Tibial artery (tissue), 4 donors: ENCODE measurements at places on chromosomes 2 and 18.
A peak's percentile ranks its signal among the peaks of the same experiment; 100 is the strongest.

GRCh38 chr2:134714228-134714627, 4.6 kb downstream of the TMEM163 start:
- no peak for DNase-seq

- DNase-seq = no peak
These were observed 10.7 kb downstream of the LPIN1 start for GRCh38 chr2:11757101-11757500.

GRCh38 chr2:25817630-25818029, 60.7 kb downstream of the ASXL2 start:
- no peak for DNase-seq

DNA sequence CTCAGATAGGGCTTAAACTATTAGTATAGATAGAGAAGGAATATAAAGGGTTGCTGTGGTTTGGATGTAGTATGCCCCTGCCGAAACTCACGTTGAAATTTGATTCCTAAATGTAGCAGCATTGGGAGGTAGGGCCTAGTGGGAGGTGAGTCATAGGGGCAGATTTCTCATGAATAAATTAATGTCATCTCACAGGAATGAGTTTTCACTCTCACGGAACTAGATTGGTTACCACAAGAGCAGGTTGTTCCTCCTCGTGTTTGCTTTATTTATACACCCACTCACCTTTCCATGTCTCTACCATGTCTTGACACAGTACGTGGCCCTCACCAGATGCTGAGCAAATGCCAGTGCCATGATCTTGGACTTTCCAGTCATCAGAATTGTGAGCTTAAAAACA, 218.2 kb downstream of the RBM43 start:
- DNase-seq = no peak

- DNase-seq = no peak
These were observed 70.3 kb downstream of the CERKL start for GRCh38 chr2:181586569-181587081.

- DNase-seq = no peak
These were observed 33.5 kb upstream of the CD226 start for GRCh38 chr18:69980982-69981804.

DNA sequence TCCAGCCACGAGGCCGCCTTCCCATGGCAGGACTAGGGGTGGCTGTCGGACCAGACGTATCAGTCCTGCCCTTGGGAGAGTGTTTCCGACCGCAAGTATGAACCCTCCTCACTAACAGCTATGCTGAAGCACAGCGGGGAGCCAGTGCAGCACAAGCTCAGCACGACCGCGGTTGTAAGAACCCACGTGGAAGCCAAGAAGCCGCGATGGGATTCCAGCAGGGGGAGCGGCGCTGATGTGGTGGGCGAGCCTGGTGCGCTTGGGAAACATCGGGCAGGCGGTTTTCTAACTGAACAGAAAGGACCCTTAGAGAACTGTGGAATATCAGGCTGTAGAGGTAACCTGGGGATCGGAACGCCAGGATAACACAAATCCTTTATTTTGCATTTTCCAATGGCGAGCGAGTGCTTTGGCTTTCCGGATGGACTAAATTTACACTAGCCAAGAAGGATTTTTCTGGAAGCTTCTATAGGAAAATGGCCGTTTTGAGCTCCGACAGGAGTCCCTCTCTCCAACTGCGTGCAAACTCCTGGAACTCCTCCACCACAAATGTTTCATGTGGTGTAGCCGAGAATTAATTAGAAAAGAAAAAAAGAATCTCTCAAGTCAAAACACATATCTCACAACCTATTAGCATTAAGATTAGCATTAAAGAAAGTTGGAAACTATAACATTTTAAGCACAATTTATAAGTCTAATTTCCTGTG, 132.0 kb upstream of the MYCN start:
- DNase-seq = no peak

GRCh38 chr2:168851674-168852320, 38.4 kb downstream of the SPC25 start:
- no peak for DNase-seq

GRCh38 chr2:84857566-84857965, 23.3 kb downstream of the TRABD2A start:
- DNase-seq = no peak

- DNase-seq = no peak
These were observed 37.1 kb downstream of the RNF152 start for GRCh38 chr18:61855449-61856378.

DNA sequence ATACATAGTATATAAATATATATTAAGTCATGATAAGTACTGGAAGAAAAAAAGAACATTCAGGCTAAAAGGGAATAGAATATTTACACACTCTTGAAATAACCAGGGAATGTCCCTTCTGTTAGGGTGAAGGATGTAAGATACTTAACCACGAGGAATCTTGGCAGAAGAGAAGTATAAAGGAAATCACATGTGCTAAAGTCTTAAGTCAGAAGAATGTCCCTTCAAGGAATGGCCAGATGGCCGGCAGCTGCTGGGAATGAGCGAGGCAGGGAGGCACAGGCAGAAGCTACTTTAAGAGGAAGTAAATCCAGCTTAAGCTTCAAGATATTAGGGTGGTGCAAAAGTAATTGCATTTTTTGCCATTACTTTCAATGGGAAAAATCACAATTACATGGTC, 5.5 kb downstream of the CCDC102B start:
- DNase-seq = peak; percentile 77

GRCh38 chr2:134127496-134127895, 126.4 kb upstream of the MGAT5 start:
- no peak for DNase-seq

DNA sequence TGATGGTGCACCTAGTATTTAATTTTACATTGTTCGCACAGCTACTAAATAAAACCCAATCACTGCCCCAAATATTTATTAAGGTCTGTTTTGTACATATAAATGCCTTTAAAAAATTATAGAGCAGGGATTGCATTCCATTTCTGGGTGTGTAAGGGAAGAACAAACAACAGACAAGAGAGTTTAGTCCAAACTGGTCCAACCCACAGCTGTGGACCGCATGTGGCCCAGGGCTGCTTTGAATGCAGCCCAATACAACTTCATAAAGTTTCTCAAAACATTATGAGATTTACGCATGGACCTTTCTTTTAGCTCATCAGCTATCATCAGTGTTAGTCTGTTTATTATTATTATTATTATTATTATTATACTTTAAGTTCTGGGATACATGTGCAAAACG, 114.8 kb upstream of the LRATD1 start:
- no peak for DNase-seq

DNA sequence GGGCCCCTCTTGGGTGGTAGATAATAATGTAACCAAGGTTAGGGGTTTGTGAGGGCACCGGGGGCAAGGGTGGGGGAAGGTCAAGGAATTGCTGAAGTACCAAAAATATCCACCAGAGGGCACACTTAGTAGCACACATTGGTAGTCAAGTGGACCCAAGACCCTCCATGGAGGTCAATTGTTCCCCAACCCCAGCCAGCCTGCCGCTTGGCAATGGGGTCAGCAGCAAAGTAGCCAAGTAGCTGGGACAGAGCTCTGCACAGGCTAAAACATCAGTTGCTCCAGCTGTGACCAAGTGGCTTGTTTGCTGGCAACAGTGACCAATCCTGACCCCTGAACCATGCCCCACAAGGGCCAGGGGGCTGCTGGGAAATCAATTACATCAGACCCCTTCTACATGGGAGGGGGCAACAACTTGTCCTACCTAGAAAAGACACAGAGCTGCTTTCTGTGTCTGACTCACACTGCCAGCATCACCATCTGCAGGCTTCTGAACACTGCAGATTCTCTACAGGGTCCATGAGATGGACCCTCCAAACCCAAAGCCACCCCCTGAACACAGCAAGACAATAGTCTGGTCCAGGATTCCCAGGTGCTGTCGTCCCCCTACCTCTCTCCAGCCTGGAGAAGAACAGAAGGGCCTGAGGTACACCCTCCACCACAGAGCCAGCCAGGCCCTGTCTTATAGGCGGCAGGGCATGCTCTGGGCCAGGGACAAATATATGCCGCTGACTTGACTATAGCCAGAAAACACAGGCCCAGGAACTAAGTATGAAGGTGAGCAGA, 76.0 kb downstream of the EMX1 start:
- DNase-seq = no peak

GRCh38 chr2:238238766-238239542, 884 bp downstream of the HES6 start:
- no peak for DNase-seq

GRCh38 chr18:14100503-14101286, 31.5 kb downstream of the ZNF519 start:
- no peak for DNase-seq

DNA sequence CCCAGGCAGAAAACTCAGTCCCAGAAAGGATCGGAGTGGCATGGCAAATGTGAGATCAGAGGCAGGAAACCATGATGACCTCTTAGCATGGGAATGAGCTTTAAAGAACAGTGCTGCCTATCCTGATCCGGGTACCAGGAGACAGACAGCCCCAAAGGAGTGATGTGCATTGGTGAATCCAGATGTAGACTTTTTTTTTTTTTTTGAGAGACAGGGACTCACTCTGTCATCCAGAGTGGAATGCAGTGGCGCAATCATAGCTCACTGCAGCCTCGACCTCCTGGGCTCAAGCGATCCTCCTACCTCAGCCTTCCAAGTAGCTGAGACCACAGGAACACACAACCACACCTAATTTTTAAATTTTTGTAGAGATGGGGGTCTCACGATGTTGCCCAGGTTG, 122.7 kb downstream of the VAPA start:
- DNase-seq = no peak

- DNase-seq = no peak
These were observed 12.6 kb upstream of the KLHL23 start for GRCh38 chr2:169721016-169721415.

DNA sequence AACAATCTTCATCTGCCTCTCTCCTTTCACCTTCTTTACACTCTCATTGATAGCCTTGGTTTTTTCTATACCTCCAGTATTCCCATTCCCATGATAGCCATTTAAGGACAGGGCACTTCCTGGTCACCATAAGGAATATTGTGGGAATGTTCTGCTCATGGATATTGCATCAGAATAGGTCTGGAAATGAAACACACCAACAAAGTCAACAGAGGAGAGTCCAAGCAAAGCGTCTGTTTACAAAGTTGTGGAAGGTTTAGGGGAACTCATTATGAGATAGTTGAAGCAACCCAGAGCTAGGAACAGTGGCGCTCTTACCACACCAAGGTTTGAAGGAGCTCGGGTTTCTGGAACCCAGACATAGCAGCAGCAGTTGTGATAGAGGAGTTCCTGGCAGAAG, 150.3 kb upstream of the TNP1 start:
- no peak for DNase-seq

DNA sequence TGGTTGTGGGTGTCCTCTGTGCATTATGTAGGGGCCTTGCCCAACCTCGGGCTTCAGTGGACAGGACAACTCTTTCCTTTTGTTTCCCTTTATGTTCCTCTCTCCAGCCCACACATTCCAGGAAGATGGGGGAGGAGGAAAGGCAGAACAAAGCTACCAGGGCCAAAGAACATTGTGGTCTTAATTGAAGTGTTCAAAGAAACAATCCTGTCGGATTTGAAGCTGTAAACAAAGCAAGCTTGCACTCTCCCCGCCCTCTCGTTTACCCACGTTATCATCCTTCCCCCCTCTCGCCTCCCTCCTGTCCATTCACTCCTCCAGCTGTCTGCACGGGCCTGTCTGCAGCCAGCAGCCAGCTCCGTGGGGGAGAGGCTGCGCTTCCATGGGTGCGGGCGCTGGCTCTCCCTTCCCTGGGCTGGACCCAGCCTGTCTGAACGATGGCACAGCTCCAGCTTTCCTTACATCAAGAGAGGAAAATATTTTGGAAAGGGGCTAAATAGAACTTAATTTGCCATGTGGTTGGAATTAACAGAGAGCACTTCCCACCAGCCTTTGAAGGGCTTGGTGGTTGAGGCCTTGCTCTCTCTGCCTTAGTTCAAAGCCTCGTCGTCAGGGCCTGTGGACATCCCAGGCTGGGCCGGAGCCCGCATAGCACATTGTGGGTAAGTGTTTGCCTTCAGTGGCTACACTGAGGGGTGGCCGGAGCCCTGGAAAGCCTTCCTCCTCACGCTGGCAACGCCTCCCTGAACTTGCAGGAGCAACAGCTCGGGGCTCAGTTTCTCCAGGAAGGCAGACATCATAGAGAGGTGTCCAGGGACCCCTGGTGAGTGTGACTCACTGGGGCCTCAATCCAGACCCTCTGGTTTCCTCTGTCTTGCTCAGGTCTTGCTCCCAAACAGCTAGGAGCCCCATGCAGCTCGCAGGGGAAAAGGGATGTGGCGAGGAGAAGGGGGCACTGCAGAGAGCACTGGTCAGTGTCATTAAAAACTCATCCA, 60.6 kb upstream of the HS6ST1 start:
- DNase-seq = peak; percentile 75

DNA sequence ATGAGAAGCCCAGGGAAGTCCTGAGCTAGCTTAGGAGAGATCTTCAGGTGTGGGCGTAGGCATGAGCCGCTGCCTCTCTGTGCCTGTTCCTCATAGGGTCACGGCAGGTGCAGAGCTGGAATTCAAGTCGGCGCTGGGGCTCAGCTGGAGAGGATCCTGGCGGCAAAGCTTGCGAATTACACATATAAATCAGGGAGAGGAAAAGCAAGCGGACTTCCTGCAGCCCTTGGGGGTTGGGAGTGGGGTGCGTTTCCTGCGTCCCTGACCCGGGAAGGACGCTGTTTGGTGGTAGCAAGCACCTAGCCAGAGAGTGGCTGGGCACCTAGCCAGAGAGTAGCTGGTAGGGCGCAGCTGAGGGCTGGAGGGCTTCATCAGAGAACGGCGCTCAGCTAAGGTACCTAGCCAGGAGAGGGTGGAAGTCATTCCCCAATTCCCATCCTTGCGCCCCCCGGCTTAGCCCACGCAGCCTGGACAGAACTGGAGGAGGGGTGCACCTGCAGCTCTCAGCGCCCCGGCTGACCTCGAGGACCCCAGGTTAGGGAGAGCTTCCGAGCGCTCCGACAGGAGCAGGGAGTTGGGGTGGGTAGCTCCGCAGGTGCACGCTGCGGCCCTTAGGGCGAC, 459 bp upstream of the EFR3B start:
- DNase-seq = peak; percentile 74

DNA sequence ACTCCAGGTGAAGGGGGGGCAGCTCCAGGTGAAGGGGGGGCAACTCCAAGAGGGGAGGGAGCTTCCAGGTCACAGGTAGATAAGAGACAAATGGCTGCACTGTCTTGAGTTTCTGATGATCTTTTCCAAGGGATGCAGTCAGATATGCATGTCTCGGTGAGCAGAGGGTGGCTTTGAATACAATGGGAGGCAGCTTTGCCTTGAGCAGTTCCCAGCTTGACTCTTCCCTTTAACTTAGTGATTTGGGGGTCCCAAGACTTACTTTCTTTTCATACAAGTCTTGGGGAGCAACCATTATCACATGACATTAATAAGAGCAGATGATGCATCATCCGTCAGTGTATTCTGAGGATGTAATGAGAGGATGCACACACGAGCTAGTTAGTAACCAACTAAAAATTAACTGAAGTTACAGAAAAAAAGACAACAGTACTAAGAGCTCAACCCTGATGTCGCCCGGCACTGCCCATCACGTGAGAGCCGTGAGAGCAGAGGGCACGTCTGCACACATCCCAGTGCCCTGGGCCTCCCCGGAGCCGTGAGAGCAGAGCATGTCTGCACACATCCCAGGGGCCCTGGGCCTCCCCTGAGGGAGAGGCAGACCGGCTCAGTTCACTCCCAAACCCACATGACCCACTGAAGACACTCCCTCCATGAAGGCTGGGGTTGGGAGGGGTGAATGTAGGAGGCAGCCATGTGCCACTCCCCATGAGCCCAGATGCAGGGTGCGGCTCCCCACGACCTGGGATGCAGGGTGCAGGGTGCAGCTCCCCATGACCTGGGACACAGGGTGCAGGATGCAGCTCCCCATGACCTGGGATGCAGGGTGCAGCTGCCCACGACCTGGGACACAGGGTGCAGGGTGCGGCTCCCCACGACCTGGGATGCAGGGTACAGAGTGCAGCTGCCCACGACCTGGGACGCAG, 39.4 kb downstream of the PXDN start:
- no peak for DNase-seq

- no peak for DNase-seq
These were observed 1.1 kb upstream of the CDCA7 start for GRCh38 chr2:173353556-173353955.
